ENCODE measurements at places on chromosomes 16 and 17.

DNA sequence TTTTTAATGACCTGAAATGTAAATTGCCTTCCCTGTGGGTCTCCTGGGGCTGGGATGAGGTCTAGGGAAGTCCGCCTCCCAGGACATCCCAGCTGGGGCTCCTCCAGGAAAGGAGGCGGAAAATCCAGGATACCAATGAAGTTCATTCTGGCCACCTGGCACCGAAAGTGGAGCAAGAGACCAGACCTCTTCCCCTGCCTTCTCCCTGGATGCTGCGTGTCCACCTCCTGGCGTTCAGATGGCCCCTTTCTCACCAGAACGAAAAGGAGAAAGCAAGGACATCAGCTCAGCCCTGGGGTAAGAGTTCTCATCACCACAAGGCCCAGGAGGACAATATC is 20.4 kb downstream of the RBFOX3 start:
- DNase-seq, result no peak

GRCh38 chr16:6672507-6672906 is 660.1 kb upstream of the RBFOX1 start:
- no peak for DNase-seq

- no peak for DNase-seq
These were observed 18.3 kb downstream of the CIITA start for GRCh38 chr16:10895053-10895946.

GRCh38 chr16:58127033-58127556 is 2.1 kb downstream of the CFAP20 start:
- no peak for DNase-seq

GRCh38 chr17:60562421-60562820 is 36.4 kb upstream of the APPBP2 start:
- no peak for DNase-seq

DNA sequence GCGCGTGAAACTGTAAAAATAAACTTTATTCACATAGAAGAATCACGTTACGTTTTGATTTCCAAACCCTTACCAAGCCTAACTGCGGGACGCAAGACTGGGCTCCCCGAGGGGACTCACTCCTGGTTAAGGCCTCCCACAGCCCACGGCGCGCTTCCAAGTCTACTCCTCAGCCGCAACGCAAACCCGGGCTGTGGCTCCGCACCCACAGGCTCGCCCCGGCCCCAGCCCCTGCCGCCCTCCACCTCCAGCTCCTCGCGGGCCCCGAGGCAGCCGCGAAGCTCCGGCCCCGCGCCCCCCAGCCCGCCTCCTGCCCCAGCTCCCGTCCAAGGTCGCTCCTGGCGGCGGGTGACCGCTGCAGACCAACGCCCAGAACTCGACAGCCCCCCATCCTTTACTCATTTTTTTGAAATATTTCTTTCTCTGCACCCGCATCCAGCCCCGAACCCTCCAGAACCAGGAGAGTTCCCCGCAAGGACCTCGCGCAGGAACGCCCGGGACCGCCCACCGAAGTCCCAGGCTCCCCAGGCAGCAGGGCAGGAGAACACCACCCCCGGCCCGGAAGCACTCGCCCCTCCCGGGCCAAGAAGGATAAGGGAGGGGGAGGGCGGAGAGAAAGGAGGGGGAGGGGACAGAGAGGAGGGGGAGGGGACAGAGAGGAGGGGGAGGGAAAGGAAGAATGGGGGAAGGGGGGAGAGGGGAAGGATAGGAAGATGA is 912 bp downstream of the USP22 start:
- DNase-seq, result peak; percentile 17

GRCh38 chr16:14658063-14658462 is 25.3 kb downstream of the BFAR start:
- DNase-seq, result no peak

- DNase-seq, result no peak
These were observed 226.1 kb upstream of the AXIN2 start for GRCh38 chr17:65787503-65787902.

GRCh38 chr16:72878301-72879269 is 169.3 kb downstream of the ZFHX3 start:
- no peak for DNase-seq

DNA sequence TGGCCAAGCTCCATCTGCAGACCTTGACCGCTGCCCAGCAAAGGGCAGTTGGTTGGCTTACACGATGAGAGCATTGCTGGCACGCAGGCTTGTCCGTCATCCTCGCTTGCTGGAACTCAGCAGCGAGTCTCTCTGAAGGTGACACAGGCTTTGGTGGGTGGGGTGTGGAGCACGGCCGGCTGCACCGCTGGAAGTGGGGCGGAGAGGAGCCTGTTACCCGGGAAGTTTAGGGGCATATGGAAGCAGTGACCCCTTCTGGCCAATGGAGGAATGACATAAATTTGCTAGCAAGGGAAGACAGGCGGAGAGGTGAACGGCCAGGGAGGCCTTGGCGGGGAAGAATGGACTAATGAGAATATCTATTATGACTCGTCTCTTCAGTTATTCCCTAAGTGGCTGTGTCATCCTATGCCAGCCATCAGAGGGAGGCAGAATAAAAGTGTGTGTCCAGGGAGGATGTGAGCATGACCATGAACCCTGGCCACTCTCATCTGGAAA is 65.9 kb upstream of the SDK2 start:
- peak; percentile 46 for DNase-seq

DNA sequence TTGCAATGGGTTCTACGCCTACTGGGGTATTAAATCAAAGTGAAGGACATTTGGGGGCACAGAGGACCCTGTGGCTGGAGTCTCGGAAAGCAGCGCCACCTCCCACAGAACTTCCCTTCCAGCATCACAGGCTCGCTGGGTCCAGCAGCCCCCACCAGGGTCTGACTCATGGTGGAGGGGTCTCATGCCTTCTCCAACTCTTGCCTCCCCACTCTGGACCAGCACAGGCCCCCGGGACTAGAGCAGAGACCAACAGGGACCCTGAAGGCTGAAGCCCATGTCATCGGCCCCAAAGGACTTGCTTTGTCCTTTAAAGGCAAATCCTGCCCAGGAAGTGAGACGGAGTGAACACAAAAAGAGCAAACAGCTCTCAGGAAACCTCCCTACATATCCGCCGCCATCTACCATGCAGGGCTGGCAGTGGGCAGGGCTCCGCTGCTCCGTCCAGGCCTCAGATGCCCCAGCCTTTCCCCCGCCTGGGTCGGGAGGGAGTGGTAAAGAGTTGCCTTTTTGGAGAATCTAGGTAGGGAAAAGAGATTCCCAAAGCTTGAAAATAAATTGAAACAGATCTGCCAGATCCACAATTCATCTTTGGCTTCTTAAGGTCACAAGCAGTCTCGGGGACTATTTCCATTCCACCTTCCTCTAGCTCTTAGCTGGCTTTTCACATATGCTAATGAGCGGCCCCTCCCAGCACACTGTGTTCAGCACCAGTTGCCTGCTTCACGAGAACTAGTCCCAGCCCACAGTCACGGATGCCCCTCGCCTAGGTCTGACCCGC is 2.1 kb upstream of the GPRC5C start:
- no peak for DNase-seq

GRCh38 chr16:53087101-53087500 is 32.3 kb downstream of the CHD9 start:
- no peak for DNase-seq

DNA sequence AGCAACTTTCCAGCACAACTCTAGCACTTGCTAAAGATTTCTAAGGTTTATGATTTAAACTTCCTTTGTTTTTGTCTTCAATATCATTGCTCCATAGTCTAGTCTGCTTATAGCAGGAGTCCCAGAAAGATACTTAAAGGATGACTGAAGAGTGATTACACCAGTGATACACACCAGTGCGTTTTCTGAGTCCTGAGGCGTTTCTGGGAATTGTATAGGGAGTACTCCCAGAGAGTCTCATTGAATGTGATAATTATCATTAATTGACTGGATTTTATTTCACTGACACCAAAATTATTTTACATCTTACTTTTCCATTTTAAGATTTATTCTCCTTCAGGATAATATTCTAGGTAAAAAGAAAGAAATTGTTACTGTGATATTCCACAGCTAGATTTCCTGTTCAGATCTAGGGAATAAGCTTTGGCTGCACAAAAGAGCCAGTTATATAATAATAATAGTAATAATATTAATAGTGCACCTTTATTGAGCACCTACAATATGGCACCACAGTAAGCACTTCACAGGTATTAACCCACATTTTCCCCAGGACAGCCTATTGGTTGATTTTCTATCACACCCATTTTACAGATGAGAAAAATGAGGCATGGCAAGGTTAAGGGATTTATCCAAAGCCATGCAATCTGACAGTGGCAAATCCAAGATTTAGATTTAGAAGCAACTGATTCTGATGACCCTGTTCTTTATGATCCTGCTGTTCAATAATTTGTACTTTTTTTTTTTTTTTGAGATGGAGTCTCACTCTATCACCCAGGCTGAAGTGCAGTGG is 62.6 kb downstream of the IRX5 start:
- no peak for DNase-seq

DNA sequence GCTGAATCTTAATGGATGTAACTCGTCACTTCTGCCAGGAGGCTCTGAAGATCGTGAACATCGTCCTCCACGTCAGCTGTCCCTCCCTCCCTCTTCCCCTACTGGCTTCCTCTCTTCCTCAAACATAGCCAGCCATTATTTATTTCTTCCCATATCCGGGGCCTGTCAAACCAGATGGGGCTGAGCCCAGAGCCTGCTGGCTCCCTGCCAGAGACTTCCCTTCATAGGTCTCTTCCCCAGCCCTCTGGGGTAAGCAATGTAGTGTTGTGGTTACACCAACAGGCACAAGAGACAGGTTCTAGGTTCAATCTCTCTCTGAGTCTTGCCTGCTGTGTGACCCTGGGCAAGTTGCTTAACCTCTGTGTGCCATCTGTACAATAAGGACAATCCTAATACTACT is 40.1 kb upstream of the ZFP90 start:
- DNase-seq, result no peak

DNA sequence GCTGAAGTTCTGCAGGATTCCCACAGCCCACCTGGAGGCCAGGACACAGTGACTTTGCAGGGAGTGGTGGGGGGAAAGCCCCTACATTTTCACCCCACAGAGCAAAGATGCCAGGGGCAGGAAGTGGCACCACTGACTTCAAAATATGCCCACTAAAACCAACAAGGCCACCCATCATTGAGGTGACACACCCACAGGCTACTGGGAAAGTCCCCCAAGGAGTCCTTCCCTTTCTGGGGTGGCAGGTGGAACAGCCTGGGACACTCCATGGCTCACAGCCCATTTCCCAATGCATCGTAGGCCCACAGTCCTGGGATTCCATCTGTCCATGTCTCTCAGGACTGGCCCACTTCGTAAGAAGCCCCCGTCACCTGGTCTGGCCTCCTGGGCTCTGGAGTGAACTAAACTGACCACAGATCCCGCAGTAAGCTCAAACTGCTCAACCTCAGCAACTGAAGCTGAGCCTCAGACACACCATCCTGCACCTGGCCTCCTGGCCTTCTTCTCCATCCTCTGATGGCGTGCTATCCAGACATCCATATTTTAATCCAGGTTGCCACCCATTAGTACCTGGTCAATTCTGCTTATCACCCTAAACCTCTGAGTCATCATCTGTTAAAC is 7.5 kb upstream of the CCL1 start:
- DNase-seq, result no peak

DNA sequence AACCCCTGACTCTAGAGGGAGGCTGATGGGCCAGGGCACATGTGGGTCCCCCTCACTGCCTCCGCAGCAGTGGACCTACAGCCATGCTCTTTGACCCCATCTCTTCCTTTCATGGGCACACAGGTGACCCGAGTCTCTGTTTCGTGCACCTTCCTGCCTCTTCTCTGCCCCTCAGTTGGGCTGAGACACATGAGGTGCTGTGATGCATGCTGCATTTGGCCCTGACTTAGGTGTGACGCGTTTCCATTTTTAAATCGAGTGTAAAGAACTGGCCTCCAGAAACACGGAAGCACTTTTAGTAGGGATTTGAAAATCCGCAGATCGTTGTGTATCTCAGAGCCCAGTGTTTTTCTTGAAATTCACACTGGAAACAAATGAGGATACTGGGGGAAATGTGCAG is 24.6 kb downstream of the C16orf90 start:
- no peak for DNase-seq

DNA sequence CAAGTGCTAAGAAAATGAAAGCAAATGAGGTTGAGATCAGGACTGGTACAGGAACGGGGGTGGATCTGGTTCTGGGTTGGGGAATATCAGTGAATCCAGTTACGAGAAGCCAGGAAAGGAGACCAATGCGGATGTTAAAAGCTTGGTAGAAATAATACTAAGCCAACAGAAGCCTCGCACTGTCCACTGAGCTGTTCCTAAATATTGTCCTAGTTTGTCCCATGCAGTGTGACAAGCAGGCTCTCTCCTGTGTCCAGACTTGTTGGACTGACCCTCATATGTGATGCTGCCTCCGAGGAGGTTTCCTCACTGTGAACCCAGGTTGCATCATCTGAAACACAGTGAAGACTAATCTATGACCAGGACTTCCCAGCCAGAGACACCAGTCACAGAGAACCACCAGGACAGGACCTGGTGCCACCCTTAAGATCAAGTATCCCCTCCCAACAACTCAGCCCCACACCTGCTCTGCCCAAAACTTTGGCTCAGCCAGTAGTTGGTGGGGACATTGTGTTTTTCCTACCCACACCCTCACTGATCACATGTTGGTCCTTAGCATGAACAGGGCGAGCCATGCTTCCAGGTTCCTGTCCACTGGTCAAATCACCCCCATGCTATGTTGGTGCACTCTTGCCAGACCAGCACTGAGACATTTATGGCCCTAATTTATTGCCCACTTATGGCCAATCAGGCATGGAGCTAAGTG is 32.7 kb upstream of the SCNN1B start:
- no peak for DNase-seq

DNA sequence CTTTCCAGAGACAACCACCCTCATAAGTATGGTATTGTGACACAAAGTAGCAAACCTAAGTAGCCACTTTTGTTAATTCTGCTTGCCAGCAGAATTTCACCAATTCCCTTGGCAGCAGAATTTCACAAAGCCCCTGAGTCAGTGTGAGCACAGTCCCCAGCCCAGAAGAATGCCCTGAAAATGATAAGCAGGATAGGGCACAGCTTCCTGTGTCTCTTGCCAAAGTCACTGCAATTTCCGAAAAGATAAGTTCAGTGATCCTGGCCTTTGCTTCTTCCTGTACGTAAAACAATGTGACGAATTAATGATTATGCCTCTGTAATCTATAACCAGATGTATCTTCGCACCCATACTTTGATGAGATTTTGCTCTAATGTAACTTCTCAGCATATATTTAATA is 16.0 kb upstream of the WIPF2 start:
- no peak for DNase-seq

GRCh38 chr16:70695331-70696070 is 9.6 kb upstream of the MTSS2 start:
- DNase-seq, result no peak

DNA sequence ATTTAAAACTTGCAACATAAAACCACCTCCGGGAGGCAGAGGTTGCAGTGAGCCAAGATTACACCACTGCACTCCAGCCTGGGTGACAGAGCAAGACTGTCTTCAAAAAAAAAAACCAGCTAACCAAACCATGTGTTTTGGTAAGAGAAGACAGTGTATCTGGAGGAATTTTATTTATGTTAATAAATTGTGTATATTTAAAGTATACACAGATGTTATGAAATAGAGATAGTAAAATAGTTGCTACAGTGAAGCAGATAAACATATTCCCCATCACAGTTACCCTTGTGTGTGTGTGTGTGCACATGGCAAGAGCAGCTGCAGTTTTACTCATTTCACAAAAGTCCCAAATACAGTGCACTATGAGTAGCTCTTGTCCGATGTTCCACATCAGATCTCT is 54.8 kb upstream of the CRISPLD2 start:
- DNase-seq, result no peak

Data from stimulated activated CD8-positive, alpha-beta memory T cell treated with anti-CD3 and anti-CD28 coated beads, Interleukin-7, amount 100 ng/mL, for 1 hour (primary cell).